Esophagus mucosa (tissue), 1 donor: ENCODE measurements at places on chromosomes 7 and 10.

GRCh38 chr10:29245476-29245875 lies 43.4 kb upstream of the LYZL1 start:
- no peak for ATAC-seq

GRCh38 chr7:1160670-1161021 lies 650 bp upstream of the ZFAND2A start:
- ATAC-seq: peak; percentile 21

- ATAC-seq: no peak
Observed at GRCh38 chr10:118238573-118239235, 103.4 kb downstream of the FAM204A start.

GRCh38 chr7:152035817-152036216 lies 10.3 kb downstream of the GALNT11 start:
- ATAC-seq: no peak

- ATAC-seq: no peak
Observed at GRCh38 chr7:143205560-143206293, 16.1 kb upstream of the TAS2R40 start.

DNA sequence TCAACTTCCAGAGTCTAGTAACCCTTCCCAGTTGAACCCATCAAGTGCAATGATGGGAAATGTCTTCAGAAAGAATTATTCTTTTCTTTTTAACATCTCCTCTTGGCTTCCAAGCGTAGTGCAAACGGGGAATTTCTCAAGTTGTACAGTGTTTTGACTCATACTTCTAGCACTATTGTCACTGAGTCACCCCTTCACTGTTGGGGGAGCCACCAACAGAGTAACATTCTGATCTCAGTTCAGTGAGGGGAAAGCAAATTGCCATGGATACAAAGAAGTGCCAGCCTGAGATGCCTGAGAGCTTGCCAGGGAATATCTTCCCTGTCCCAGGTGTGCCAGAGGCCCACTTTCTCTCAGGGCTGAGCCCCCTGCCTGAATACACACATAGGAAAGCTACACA lies 31.0 kb downstream of the CYP3A5 start:
- no peak for ATAC-seq

DNA sequence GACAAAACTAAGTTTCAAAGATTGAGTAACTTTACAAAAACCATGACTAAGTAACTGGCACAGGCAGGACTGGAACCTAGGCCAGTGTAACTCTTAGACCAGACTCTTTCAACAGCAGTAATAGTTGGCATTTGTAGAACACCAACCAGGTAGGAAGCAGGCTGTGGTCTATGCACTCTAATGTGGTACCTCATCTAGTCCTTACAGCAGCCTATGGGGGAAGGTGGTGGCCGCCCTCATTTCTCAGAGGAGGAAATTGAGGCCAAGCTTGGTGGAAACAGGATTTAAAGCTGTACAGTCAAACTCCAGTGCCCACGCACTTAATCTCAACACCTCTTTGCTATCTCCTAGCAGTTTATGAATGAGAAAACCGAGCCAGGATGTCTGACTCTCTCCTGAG lies 165.4 kb upstream of the LRGUK start:
- no peak for ATAC-seq

GRCh38 chr10:23870651-23871610 lies 338.0 kb upstream of the KIAA1217 start:
- no peak for ATAC-seq

DNA sequence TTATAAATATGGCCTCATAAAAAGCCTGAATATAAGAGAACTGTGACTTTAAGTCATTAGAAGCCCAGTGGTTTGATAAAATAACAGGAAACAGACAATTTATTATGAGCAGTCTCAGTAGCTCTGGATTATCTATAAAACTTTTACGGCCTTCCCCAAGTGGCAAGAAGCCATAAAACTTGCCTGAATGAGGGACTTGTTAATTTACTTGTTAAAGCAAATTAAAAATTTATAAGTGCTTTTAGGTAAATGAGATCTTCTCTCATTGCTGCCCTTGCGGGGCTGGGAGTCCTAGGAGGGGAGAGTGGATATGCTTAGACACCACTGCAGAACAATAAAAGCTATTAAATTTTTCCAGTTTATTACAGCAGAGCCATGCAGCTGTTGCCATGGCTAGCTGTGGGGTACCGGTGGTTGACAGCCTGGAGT lies 499.9 kb downstream of the AUTS2 start:
- ATAC-seq: no peak

DNA sequence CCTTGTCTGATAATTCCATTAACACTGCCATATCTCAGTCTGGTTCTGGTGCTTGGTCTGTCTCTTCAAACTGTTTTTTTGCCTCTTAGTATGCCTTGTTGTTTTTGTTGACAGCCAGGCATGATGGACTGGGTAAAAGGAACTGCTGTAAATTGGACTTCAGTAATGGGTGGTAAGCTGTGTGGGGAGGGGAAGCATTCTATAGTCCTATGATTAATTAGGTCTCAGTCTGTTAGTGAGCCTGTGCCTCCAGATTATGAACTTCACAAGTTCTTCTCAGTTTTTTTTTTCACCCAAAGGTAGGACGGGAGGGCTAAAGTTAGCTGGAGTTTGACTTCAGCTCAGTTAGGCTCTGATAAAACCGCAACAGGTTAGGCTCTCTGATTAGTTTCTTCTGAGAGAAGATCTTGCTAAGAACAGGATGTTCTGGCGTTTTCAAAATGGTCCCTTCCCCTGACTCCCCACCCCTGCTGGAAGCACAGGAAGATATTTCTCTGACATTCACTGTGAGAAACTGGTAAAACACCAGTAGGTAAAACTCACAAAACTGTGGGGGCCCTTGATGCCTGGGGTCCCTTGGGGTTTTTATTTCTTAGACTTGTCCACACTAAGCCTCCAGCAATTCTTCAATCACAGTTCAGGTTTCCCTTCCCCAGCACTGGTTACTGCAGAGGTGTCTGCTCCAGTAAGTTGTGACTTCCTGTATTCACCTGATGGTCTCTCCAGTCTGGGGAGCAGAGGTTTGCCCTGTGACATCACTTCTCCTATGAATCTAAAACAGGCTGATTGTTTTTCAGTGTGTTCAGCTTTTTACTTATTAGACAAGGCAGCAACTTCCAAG lies 43.3 kb upstream of the CCDC71L start:
- ATAC-seq: no peak

GRCh38 chr10:73076360-73077183 lies 20.1 kb downstream of the P4HA1 start:
- no peak for ATAC-seq

GRCh38 chr7:80826520-80827238 lies 92.2 kb downstream of the SEMA3C start:
- ATAC-seq: no peak

- ATAC-seq: no peak
Observed at GRCh38 chr10:103452506-103453230, 498 bp upstream of the CALHM2 start.

- ATAC-seq: peak; percentile 31
Observed at GRCh38 chr7:7181519-7182155, 707 bp upstream of the C1GALT1 start.

GRCh38 chr10:32332299-32332750 lies 14.6 kb downstream of the EPC1 start:
- ATAC-seq: peak; percentile 78

GRCh38 chr10:101053516-101053915 lies 8.3 kb upstream of the KAZALD1 start:
- no peak for ATAC-seq

DNA sequence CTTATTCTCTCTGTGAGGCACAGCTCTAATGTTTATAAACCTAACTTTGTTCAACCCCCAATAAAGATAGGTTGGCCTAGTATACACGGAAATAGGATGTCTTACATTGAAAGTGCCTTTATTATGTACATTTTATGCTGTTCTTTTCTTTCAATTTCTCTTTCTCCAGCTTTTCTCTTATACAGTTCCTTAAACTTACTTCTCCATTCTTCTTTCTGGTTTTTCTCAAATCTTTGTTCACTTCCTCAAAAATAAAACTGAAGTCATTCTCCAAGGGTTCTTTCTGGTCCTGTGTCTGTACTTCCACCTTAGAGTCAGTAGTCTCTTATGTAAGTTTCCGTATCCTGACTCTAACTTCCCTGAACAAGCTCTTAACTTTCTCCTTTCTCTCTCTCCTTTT lies 29.2 kb upstream of the NAMPT start:
- ATAC-seq: no peak

- no peak for ATAC-seq
Observed at GRCh38 chr7:151148319-151149259, 18.9 kb downstream of the GBX1 start.

- no peak for ATAC-seq
Observed at GRCh38 chr10:11144626-11145494, 127.2 kb downstream of the CELF2 start.

- no peak for ATAC-seq
Observed at GRCh38 chr7:114468844-114469243, 54.2 kb downstream of the FOXP2 start.

GRCh38 chr10:104033401-104033930 lies 52.2 kb downstream of the COL17A1 start:
- ATAC-seq: no peak

- no peak for ATAC-seq
Observed at GRCh38 chr7:48041653-48041970, 6.3 kb downstream of the C7orf57 start.

DNA sequence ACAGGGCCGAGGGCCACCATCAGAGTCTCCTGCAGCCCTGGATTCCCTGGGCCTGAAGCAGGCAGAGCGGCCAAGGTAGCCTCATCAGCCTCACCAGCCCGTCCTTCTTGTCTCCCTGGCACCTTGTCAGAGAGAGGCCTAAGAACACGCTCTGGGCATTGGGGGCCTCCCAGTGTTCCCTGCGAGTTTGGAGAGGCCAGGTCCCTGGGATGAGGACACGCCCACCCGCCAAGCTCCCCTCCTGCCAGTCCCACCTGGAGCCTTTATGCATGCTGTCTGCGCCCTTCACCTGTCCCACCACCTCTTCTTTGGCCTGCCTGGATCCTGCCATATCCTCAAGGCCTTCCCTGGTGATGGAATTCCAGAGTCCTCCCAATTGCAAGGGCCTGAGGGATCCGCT lies 69.2 kb downstream of the LHPP start:
- no peak for ATAC-seq

DNA sequence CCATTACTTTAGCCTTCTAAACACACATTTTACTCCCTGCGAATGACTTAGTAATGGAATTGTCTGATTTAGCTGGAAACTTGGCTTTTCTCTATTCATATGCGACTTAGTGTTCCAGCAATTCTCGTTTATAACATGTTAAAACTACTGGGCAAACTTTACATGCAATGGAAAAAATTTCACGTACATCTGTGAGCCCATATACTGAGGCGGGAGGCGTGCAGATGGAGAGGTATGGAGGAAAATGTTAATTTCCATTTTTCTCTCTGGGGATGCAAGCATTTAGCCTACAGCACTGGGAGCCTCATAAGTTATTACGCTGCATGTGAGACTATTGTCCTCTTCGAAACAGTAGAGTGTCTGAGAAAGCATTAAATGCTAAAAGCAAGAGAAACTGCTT lies 591.5 kb upstream of the ANKRD30A start:
- ATAC-seq: no peak

DNA sequence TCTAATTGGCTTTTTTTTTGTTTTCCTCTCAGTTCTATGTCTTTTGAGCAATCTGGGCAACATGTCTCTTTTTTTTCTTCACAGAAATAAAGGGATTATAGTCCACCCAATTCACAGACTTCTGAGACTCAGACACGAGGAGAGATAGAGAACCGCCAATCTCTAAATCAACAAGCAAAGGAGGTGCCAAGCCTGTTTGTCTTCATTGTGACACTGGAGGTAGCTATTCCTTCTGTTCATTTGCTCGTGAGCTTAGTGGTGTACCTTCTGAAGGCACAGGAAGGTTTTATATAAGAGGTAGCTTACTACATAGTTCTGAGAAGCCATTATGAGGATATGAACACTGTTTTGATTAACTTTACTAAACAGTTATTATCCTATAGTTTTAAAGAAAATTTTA lies 6.1 kb downstream of the EPHB6 start:
- no peak for ATAC-seq

- ATAC-seq: no peak
Observed at GRCh38 chr7:47568547-47568946, 13.4 kb downstream of the TNS3 start.

GRCh38 chr7:111633878-111634277 lies 71.6 kb upstream of the IMMP2L start:
- ATAC-seq: no peak

- no peak for ATAC-seq
Observed at GRCh38 chr7:148694631-148695030, 4.1 kb upstream of the CUL1 start.

- peak; percentile 20 for ATAC-seq
Observed at GRCh38 chr7:132655131-132655727, 79.0 kb upstream of the PLXNA4 start.

GRCh38 chr7:80411621-80412020 lies 100.2 kb downstream of the GNAT3 start:
- ATAC-seq: peak; percentile 42

- ATAC-seq: peak; percentile 97
Observed at GRCh38 chr10:132571650-132572544, 34.3 kb downstream of the INPP5A start.

GRCh38 chr10:110651044-110651958 lies 7.2 kb downstream of the RBM20 start:
- no peak for ATAC-seq

GRCh38 chr7:128178611-128179010 lies 62.5 kb upstream of the LEP start:
- no peak for ATAC-seq

DNA sequence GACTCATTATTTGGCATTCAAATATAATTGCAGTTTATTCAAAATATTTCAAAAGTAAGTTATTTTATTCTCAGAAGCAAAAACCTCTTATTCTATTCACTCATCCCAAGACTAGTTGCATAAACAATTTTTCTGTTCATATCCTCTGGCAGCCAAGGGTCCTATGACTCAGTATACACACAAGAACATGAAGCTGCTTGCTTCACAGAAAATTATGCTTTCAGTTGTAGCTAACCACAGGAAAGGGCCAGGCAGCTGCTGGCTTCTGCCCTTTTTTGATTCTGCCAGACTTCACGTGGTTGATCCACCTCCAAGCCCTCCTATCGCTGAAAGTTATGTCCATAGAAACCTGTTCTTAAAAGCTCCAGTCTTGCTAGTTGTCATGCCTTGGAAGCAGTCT lies 108.8 kb downstream of the ABCA13 start:
- ATAC-seq: peak; percentile 72

- no peak for ATAC-seq
Observed at GRCh38 chr10:127997271-127997670, 90.4 kb downstream of the PTPRE start.

DNA sequence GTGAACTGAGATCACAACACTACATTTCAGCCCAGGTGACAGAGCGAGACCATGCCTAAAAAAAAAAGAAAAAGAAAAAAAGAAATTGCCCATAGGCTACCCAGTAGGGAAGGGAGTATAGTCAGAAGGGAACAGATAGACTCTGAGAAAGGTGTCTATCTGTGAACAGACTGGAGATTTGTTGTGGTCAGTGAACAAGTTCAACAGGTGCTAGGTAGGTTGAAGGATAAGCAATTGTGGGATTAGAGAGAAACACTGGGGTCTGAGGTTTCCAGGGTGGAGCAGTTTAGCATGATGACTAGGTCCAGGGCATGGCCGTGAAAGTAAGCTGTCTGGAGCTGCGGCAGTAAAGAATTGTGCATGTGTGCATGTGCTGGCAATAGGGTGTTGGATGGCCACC lies 6.9 kb downstream of the LRGUK start:
- no peak for ATAC-seq
